Islet precursor cell (in vitro differentiated cells): ENCODE measurements at places on chromosomes 7 and 10.

- DNase-seq: no peak
Observed at GRCh38 chr7:2484868-2485267, 8.7 kb upstream of the GRIFIN start.

DNA sequence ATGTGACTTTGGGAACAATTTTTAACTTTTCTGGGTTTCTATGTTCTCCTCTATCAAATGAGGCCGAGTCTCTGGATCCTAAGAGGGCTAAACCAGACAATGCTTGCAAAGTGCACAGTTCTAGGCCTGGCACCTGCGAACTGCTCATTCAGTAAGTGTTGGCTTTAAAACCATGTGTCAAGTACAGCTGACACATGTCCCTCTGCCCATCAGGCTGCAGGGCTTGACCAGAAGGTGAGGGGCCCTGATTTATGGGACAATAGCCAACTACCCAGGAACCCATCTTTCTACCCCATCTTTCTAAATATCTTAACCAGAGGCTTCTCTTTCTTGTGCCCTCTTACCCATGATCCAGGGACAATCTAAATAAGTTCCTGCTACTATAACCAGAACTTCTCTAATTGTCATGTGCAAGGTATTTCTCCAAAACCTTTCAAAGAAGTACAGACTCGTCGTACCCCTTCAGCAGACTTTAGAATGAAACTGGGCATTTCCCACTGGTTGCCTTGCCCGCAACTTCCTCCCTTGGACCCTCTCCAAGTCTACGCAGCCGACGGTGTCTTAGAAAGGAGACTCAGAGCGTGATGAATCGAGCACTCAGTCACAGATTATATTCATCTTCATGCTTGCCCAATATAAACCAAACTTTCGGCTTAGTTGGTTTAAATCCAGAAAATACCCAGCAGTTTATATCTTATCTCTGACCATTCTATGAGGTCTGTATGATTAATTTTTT is 69.8 kb upstream of the STEAP1B start:
- DNase-seq: no peak

DNA sequence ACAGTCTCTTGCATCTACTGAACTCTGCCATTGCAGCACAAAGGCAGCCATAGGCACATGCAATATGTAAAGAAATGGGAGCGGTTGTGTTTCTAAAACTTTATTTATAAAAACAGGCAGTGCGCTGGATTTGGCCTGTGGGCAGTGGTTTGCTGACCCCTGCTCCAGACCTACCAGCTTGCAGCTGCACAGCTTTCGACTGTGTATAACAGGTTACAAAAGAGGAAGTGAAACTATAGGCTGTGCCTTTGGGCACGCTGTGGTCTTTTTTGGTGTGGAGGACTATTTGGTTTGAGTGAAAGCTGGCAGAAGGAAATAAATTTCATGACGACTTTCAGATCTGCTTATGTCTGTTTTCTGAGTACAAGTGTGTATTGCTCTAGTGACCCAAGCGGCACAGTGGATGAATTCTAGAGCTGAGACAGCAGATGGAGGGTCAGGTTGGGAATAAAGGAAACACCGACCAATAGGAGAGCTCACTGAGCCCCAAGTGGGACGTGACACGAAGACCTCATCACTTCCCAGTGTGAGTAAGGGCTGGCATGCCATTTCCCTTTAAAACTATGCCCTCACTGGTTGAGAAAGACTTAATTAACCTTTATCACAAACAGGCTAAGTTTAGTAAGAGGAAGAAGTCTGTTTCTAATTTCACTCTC is 152.7 kb downstream of the ANK3 start:
- no peak for DNase-seq

GRCh38 chr7:29359482-29360093 is 165.0 kb downstream of the CHN2 start:
- no peak for DNase-seq

GRCh38 chr10:9060314-9060713 is 1005.8 kb downstream of the GATA3 start:
- no peak for DNase-seq
